ENCODE measurements at places on chromosomes 2 and 18.

DNA sequence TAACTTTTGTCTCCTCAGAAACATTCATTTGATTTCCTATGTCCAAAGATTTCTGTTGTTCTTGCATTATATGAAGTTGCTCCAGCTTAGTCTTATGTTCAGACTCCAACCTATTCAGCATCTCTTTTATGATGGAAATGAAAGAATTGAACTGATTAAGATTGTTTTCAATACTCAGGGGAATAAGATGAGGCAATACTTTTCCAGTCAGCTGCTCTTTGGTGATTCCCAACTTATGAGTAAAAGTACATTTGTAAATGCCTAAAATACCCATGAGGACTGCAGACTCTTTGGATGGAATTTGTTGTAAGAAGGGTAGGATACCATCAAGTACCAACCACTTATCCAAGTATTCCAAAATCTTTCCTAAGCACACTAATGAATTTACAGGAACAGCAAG lies 39.8 kb downstream of the TRAK2 start:
- no peak for DNase-seq

- DNase-seq: no peak
Measured at GRCh38 chr2:25368660-25369059, 26.9 kb upstream of the DNMT3A start.

GRCh38 chr2:109369671-109370191 lies 240.7 kb downstream of the SH3RF3 start:
- DNase-seq: no peak

DNA sequence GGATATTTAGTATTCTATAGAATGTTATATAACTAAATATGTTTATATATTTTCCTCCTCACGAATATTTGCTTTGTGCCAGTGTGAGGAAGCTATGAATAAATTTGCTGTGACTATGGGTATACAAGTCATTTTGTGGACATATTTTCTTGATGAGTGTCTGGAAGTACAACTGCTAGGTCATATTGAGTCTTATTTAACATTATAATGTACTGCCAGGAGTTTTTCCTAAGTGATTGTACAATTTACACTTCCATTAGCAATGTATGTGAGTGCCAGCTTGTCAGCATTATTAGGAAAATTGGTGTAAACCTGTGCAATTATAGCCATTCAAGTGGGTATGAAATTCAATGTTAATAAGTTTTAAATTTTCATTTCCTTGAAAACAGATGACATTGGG lies 1328.9 kb upstream of the TMEFF2 start:
- DNase-seq: no peak

GRCh38 chr18:52991246-52991645 lies 651.2 kb downstream of the DCC start:
- DNase-seq: no peak

- DNase-seq: no peak
Measured at GRCh38 chr2:11796190-11797171, 50.0 kb downstream of the LPIN1 start.

DNA sequence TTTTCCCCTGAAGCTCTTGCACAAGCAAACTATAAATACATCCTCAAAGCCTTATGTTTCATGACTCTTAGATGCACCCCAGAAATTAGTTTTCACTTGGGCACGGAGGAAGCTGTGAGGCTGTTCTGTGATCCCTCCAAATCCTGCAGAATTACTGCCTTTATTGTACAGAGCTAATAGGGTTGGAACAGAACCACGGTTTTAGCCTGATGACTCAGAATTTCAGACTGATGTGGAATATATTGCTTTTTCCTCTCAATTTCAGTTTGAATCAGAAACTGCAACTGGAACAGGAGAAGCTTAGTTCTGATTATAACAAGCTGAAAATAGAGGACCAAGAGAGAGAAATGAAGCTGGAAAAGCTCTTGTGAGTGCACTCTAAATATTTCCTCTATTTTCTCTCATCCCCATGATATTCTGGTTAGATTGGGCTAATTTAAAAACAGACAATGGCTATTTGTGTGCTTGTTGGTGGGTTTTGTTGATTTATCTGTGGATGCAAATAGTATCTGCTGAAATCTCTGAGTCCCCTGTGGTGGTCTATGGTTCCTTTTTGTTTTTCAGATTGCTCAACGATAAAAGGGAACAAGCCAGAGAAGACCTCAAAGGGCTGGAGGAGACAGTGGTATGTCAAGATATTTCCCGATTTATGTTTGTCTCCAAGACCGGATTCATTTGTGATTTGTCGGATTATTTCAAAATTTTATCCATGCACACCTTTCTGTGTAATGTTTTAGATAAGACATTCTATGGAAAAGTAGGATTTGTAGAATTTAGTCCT lies 38.2 kb upstream of the LYPD6B start:
- no peak for DNase-seq

- no peak for DNase-seq
Measured at GRCh38 chr2:1716441-1716840, 27.9 kb downstream of the PXDN start.

GRCh38 chr2:46923041-46923528 lies 7.5 kb upstream of the MCFD2 start:
- DNase-seq: no peak

DNA sequence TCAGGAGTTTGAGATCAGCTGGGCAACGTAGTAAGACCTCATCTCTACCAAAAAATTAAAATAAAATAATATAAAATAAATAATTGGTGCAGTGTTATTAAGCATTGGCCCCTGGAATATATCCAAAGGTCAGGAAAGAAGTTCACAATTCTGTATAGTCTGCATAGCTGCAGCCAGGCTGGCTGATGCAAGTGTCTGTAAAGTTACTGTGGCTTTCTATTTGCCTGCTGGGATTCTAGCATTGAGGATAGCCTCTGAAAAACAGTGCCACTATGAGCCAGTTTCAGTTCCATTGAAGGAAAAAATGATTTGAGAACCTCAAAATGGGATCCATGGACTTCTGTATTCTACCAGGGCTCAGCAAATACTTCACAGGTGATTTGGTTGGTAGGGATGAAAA lies 208.6 kb downstream of the PARD3B start:
- no peak for DNase-seq

DNA sequence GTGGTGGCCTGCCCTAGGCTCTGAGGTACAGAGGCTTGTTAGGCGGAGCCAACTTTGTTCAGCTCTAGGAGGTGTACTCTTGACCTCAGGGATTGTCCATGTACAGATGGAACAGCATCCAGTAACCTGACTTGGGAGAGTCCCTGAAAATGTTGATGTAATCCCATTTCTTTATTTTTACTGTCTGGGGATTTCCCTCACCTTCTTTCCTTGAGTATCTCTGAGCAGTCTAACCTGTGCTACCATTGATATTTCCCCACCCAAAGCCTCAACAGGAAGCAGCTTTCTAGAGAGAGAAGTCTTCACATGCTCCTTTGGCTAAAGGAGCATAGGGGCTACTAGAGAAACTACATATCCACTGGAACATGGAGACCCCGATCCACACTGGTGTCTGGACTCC lies 10.4 kb downstream of the IL36A start:
- DNase-seq: no peak

DNA sequence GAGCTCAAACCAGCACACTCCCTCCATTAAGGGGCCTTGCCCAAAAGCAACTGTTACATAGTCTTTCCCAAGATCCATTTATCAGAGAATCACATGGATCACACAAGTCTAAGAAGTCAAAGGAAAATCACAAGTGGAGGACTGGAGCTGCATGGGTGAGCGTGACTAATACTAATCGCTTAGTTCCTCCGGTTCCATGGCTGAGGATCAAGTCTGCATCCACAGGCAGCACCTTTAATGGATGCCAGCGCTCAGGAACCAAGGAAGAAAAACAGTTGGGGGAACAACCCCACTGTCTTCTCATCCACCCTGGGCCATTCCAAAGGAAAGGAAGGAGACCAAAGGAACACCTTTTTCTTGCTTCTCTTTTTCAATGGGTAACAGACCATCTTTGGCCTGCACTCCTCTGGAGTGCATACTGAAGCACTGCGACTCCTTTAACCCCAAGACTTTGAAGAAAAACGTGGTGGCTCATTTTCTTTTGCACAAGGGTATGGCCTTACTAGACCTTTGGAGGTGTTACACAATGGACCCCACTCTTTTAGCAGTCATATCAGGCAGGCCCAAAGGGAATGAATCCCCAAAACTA lies 9.2 kb upstream of the WDR33 start:
- DNase-seq: no peak

DNA sequence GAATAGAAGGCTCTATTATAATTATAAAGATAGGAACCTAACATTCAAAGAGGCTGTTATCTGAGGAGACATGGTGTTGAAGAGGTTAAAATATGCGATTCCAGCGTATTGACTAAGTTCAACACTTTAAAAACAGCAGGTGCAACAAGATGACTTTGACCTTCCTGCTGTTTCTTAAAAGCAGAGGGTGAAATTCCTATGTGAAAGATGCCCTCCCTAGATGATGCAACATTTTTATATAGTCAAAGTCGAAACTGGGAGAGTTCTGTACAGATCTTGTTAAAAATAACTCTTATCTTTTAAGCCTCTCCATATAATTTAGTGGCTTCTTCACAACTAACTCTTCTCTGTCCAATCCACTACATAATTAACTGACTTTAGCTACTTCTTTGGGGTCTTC lies 4.4 kb upstream of the ACKR3 start:
- DNase-seq: no peak

- DNase-seq: no peak
Measured at GRCh38 chr18:62522178-62522503, 684 bp upstream of the ZCCHC2 start.

- DNase-seq: no peak
Measured at GRCh38 chr2:224836263-224836662, 120.1 kb upstream of the CCDC195 start.

DNA sequence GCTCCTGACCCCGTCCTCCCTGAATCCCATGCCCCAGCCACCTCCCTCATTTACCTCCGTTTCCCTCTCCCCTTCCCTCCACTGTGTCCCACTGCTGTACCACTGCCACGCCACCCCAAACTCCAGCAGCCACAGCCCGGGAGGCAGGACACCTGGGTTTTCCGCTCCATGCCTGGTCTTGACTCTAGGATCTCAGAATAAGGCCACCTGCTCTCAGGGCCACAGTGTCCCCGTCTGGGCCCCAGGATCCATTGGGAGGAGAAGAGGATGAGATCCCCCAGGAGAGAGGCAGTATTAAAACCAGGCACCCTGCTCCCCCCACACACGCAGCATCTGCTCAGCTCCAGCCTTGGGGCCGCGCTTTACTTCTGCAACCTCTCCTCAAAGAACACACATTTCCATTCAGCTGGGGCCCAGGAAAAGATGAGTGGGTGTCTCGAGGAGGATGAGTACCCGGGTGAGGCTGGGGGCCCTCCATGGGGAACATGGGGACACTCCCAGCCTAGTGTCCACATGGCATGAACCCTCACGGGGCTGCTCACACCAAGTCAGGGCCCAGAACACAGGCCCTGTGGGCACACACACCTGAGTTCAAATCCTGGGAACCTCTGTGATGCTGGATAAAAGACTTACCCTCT lies 32.8 kb upstream of the TNS1 start:
- DNase-seq: no peak

DNA sequence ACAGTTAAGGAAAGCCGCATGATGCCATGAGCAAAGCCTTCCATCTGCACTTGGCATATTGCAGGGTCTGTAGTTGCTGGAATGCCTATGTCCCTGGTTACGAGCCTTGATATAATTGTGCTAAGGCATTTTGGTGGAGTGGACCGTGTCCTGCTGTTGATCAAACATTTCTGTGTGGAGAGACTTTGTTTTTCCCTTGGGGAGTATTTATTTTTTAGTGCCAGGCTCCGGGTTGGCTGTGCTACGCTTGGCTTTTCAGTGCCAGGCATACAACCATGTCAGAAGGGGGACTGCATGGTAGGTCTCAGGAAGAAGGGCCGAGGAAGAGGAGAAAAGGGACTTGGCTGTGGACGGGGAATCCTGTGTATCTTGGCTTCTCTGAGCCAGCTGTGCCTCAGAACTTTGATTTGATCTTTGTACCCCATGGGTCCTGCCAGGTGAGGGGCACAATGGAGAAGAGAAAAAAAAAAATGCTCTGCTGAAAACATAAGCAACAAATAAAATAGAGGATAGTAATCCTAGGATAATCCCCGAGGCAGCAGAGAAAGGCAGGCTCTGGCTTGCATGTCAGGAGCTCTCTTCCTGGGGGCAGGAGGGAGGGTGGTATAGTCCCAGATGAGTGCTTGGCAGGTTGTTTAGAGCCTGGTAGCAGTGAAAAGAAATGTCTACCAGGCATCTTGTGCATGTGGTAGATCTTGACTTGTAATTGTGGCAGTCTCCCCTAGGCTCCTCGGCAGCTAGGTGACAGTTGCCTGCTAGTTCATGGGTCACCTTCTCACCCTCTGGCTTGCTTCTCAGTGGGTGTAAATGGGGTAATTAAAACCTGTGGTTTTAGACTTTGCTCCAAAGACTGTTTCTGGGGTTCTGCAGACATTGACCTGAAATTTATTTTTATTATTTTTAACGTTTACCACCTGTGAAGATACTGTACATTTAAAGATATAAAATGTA lies 233.0 kb downstream of the NEDD4L start:
- DNase-seq: no peak

GRCh38 chr2:236642584-236643291 lies 73.1 kb downstream of the ACKR3 start:
- no peak for DNase-seq

DNA sequence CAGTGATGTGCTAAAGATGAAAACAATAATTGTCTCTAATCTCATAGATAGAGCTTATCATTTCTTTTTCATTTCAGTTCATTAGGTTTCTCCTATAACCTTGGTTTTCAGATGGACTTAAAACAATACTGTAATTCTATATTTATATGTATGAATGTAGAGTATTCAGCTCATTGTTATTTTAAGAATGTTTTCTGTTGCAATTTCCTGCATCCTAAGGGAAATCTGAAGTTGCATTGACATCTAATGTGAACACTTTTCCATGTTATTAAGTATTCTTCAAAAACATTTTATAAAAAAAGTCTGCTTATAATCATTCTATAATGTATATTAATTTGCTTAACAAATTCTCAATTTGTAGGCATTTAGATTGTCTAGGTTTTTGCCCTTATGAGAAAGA lies 288.9 kb downstream of the XIRP2 start:
- no peak for DNase-seq

DNA sequence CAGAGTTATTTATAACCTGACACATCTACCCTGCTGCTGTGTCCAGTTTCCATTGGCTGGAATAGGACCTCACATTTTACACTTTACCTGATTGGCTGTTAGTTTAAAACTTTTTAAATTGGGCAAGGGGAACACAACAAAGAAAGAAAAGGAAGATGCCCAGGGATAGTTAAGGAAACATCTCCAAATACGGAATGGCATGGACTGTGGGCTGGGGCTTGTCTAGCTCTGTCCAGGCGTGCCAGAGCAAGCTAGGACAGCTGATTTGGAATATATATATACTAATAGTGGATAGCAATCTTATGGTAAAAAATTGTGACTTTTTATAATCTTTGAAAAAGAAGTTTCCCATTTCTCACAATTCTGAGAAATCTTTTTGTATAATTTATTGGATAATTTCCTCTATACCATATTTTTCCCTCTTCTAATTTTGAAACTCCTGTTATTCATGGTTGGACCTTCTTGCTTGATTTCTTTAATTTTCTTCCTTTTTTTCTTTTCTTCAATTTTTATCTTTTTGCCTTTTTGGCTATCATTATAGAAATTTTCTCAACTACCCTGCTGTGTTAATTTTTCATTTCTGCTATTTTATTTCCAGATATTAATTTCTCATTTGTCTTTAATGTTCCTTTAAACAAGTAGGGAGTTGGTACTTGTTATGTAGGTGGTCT lies 55.9 kb downstream of the COMMD1 start:
- no peak for DNase-seq
